ENCODE measurements at places on chromosomes 13 and 19.

DNA sequence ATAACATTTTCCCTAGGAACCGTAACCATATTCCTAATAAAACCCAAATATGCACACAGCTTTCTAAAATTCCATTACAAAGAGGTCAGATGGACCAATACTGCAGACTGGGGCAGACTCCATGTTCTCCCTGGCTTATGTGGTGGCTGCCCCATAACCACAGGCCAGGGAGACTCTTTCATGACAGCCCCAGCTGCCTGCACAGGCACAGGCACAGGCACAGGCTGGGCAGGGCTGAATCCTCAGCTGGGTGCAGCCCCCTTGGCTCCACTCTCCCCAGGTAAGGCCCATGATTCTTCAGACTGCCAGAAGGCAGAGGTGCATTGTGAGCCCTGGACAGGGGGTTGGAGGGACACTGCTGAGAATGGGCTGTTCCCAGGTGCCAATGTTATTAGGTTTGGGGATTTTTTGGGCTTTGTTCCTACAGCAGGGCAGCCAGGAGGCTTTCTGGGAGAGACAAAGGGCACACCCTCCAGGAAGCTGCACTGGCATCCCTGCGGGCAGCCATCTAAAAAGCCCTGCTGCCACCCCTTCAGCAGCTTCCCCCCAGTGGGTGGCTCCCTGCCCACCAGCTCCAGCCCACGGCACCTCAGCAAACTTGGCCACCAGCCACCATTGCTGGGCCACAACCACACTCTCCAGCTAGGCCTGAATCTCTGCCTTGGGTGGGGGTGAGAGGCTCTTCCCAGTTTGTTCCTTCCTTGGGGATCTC lies 20.0 kb downstream of the DOCK9 start:
- DNase-seq: no peak

DNA sequence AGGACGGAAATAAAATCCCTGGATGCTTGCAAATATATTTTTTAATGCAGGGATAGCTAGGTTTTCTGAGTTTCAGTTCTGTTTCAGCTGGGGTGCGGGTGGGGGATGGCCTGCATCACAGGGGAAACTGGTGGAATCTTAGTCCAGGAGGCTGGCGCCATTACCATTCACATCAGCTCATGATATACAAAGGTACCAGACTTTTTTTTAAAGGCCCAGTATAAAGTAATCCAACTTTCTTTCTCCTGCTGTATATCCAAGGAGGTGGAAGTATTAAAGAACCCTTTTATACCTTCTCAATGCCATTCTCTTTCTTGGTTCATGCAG lies 343.8 kb downstream of the KCNRG start:
- DNase-seq: no peak

GRCh38 chr19:35549174-35549788 lies 3.9 kb downstream of the TMEM147 start:
- DNase-seq: peak; percentile 72

- peak; percentile 24 for DNase-seq
Measured at GRCh38 chr19:19053508-19054314, 10.1 kb upstream of the SLC25A42 start.

- DNase-seq: no peak
Measured at GRCh38 chr13:104485571-104485970, 1419.4 kb upstream of the SLC10A2 start.

DNA sequence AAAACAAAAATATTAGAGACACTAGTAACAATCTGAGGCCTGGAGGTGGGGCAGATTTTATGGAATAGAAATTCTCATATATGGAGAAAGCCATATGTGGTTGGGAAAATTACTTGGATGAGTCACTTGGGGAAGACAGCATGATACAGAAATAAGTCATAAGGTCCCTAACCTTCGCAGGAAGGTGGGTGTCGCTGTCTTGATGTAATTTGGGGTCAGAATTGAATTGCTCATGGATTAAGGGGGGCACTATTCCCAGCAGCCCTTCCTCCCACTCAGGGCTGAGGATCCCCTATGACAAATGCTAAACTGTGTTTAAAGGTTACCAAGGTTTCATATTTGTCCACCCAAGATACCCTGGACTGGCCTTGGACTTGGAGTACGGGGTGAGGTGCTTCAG lies 5.0 kb downstream of the RDH8 start:
- DNase-seq: no peak

- DNase-seq: no peak
Measured at GRCh38 chr13:48161530-48162179, 66.8 kb upstream of the MED4 start.

DNA sequence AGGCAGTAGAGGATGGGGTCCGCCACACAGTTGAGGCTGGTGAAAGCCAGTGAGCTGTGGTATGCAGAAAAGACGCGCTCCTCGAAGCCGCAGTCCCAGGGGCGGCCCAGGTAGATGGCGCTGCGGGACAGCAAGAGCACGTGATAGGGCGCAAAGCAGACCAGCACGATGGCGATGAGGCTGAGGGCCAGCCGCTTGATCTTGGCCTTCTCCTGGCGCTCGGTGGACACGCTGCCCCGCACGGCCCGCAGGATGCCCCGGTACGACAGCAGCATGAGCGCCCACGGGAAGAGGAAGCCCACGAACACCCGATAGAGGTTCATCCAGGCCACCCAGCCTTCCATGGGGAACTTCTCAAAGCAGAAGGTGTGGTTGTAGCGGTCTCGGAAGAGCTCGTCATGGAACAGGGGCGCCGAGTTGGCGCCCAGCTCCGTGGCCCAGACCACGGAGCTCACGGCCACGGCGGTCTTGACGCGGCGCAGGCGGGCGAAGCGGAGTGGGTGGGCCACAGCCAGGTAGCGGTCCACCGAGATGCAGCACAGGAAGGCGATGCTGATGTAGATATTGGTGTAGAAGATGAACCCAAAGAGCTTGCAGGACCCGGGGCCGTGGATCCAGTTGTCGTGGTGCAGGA lies 6.5 kb upstream of the OPA3 start:
- DNase-seq: peak; percentile 42

DNA sequence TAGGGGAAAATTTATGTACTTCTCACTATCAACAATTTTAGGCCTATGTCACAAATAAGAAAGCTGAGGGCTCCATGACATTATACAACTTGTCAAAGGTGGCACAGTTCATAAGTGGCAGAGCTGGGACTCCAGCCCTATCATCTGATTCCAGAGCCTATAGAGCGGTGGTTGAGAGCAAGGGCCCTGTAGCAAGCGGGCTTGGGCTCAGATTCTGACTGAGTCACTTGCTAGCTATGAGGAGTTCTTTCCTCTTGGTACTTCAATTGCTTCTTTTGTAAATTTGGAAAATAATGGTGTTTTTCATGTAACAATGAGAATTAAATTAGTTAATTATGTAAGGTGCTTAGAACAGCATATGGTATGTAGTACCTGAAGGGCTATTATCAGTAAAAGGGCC lies 28.7 kb upstream of the FAM216B start:
- no peak for DNase-seq

- DNase-seq: no peak
Measured at GRCh38 chr13:66074018-66074615, 1156.0 kb downstream of the PCDH9 start.

- no peak for DNase-seq
Measured at GRCh38 chr13:21879263-21879914, 208.5 kb downstream of the FGF9 start.

DNA sequence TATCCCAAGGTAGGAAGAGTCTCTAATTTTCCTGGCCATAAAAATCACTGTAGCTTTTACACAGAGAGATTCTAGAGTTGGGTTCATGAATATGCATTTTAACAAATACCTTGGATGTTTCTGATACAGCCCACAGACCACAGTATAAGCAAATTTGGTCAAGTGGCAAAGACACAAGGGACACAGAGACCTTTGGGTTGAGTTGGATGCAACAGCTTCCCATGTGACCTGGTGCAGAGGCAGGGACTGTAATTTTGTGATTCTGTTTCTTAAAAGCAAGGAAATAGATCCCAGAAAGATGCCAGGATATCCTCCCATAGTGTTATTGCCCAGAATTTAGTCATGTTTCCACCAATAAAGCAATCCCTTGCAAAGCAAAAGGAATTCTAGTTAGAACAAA lies 27.0 kb downstream of the FPR3 start:
- no peak for DNase-seq

- DNase-seq: no peak
Measured at GRCh38 chr19:50978772-50979390, 4.8 kb downstream of the KLK7 start.

DNA sequence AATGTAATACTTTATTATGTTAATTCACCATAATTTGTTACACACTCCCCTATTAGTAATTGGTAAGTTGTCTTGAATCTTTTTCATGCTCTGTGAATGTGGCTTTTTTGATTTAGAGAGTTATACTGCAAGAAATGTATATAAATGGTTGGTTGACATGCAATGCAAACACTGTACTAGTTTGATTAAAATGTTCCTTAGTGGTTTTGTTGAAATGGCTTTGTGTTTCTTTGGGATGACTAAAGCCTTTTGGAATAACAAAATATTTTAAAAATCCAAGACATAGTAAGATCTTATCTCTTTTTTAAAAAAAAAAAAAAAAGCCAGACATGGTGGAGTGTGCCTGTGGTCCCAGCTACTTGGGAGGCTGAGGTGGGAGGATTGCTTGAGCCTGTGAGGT lies 10.5 kb downstream of the LAMP1 start:
- DNase-seq: no peak

GRCh38 chr19:55232986-55233385 lies 4.4 kb upstream of the TMEM86B start:
- DNase-seq: no peak

DNA sequence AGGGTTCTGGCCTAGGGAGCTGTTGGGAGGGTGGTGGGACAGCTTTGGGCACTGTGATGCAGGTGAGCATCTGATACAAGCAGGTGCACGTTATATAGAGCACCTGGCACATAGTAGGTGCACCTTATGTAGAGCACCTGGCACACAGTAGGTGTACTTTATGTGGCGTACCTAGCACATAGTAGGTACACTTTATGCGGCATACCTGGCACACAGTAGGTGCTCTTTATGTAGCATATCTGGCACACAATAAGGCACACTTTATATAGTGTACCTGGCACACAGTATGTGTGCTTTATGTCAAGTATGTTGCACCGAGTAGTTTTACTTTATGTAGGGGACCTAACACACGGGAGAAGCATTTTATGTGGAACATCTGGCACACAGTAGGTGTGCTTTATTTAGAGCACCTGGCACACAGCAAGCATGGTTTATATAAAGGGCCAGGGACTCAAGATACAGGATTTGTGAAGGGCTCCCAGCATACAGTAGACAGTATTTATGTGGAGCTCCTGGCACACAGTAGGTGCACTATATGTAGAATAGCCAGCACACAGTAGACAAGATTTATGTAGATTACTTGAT lies 1.6 kb upstream of the CYP4F12 start:
- DNase-seq: no peak

GRCh38 chr19:4310247-4311121 lies 6.1 kb downstream of the FSD1 start:
- DNase-seq: no peak

DNA sequence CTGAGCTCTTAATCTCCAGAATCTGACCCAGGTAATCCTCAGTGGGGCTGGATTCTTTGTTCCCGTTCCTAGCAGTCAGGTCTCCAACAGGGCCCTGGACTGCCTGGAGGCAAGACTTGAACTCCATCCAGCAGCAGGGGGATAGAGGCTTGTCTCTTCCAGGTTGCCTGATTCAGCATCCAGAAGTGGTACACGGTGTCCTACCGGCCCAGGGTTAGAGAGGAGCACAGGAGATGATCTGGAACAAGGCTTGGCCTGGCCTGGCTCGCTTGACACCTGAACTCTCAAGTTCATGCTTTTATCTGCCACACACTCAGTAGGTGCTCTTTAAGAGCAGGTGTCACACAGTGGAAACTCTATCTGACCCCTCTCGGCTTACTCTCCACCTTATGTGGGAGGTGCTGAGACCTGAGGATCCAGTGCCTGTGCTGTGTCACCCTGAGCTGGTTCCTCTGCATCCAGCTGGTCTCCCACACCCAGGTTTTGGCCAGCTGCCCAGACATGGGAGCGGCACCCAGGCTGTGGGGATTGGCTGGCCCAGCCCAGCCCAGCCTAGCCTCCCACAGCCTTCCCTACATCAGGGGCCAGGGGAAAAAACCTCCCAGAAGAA lies at the start of gene CYP4F3:
Gene CYP4F3, plus strand, starts transcription at position 604 of the 610 bp plus-strand sequence. CDS start 519 bp downstream, outside the sequence.
- DNase-seq: no peak

GRCh38 chr13:89752394-89752793 lies 1595.1 kb upstream of the MIR17HG start:
- no peak for DNase-seq

DNA sequence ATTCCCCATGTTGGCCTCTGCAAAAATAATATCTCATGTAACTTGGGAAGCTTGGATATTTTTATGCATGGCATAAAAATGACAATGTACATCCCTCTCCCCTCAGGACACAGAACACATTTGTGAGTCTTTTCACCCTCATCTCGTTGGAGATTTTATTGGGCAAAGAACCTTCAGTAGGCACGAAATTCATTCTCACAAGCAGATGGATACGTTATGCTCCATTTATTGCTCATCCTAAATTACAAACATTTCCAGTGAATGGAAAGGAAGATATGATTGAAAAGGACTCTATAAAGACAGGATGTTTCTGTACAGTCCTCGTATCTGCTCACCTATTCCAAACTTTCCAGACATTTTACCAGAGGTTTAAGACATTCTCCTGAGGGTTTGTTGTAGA lies 1175.8 kb downstream of the UQCRFS1 start:
- no peak for DNase-seq

- DNase-seq: no peak
Measured at GRCh38 chr19:2973229-2973628, 4.1 kb upstream of the TLE6 start.

DNA sequence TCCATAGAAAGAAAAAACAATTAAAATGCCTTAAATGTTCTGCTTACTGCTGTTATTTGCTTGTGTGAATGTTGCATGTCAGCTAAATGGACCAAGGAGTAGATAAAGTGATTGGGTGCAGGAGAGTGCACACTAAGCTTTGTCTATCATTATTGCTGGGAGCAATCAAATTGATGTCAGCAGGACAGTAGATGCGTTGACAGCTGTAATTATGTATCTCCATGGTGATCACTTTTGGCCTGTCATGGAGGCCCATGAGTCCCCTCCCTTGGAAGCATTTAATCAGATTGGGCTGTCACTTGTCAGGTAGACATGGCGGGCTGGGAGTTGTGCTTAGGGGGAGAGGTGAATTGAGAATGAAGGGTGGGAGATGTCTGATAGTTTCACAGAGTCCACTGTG lies 215.3 kb downstream of the PCCA start:
- no peak for DNase-seq

- peak; percentile 15 for DNase-seq
Measured at GRCh38 chr19:1315470-1316166, 29.9 kb downstream of the EFNA2 start.

DNA sequence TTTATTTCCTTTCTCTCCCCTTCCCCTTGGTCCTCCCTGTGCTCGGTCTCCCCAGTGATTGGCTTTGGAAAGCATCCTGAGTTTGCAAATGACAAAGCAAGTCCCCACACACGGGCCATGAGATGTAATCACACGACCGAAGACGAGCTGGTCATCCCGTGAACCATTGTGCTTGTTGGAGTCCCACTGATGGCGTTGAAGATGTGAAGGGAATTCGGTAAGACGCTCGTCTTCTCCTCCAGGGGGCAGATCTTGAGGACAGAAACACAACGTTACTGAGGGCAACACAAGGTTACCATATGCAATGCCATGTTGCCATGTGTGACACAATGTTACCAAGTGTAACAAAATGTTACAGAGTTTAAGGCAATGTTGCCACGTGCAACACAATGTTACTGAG lies 42.0 kb upstream of the SLC15A1 start:
- no peak for DNase-seq
